Effector memory CD8-positive, alpha-beta T cell (primary cell): ENCODE measurements at places on chromosomes 12 and 14.

DNA sequence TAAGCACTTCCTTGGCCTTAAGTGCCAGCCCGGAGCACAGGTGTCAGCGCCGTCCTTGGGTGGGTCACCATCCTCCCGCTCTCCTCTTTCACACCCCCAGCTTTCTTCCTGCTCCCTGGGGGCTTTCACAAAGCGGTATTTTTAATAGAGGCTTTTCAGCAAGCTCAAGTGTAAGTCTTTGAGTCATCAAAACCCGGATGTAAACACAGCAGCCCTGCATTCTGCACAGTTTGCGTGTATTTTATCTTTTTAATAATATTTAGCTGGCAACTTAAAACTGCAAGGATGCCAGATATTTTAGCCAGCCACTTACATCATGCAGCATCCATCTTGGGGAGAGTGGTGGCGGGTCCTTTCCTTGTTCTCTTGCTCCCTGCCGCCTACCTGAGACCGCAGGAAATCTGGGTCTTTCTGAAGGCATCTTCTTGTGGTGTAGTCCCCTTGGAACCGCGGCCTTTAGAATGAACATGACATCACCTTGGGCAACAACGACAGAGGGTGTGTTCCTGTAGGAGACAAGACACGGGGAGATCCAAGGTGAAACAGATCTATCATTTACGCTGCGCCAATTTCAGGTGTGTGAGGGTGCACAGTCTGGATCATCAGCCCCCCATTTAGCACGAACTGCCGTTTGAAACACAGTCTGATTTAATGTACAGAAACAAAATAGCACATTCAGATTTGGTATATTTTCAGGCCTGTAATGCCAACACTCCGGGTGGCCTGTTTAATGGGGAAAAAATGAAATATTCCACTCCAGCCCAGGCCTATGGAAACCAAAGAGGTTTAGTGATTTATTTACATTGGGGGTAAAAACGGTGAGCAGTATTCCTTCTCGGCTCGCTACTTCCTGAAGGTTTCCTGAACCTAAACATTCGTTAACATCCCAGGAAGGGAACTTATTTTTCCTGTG lies 12.5 kb upstream of the IRF2BPL start:
- DNase-seq: no peak

- no peak for DNase-seq
Measured at GRCh38 chr14:99549684-99550083, 54.3 kb downstream of the CCDC85C start.

DNA sequence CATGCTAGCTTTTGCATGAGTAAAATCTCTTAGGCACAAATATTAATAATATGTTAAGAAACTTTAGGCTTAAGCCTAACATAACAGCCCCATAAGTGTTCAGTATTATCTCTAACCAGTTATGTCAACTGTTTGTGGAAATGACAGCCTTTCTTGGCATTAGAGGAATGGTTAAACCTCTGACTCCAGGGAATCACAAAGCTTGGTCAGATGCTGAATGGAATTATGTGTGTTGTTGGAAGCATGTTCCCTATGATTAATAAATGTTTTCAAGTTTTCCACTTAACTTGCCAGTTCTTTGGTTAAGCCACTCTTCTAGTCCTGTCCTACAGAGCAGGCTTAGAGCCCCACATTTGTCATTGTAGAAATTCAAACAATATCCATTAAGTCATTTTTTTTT lies 17.0 kb downstream of the PSEN1 start:
- no peak for DNase-seq

- no peak for DNase-seq
Measured at GRCh38 chr12:650983-651382, 12.3 kb downstream of the NINJ2 start.

- DNase-seq: peak; percentile 57
Measured at GRCh38 chr14:106694638-106695393, 1168.4 kb downstream of the TMEM121 start.

- DNase-seq: peak; percentile 53
Measured at GRCh38 chr12:49358483-49359141, 8.7 kb upstream of the SPATS2 start.

DNA sequence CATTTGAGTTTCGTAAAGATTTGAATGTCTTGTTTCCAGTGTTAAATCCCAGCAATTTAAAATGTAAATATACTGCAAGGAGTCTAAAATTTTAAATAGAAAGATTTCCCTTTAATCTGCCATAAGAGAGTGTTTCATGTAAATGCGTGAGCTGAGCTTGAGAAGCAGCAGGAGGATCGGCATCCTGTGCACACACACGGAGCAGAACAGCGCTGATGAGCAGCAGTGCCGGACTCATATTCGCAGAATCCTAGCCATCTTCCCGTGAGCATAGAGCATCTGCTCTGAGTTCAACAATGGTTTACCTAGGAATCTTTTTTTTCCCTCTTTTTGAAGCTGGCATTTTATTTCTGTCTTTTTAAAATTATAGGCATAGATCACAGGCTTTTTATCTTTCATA lies 29.8 kb upstream of the AMN start:
- no peak for DNase-seq

DNA sequence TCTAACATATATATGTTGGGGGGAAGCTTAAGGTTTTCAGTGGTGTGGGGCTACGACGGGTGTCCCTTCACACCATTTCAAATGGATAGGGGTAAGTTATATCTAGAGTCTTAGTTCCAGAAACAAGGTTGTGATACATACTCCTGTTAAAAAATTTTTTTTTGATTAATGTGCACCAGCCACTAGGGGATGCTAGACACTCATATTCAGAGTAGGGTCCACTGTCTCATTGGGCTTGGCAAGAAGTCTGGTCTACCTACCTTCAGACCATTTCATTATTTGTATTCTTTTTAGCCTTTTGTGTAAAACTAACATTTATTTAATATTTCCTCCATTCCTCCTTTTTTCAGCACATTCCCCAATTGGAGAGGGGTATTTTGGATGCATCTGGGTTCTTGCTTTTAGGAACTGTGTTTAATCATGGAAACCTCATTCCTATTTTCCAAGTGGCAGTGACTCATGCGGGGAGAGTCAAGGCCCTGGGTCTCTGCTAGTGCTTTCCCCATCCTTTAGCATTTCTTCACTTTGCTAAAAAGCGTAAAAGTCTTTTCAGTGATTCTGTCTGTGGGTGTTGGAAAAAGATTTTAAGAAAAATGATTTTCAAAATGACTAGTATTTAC lies 33.4 kb downstream of the ANO4 start:
- DNase-seq: no peak

DNA sequence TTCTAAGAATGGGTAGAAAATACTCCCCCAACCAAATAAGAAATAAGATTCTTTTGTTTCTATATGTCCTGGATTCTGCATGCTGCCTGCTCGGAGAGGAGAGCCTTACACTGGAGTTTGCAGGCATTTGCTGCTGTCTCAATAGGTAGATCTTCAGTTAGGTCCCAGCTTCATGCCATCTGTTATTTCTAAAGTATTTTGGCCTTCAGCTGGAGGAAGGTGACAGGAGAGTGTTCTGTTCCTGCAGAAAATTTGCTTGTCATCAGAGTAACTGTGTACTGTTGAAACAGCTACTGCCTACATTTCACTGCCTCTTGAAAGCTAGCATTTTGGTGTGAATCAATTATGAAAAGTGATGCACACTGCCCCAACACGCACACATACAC lies 966.9 kb downstream of the NRXN3 start:
- DNase-seq: no peak

GRCh38 chr14:95445161-95445560 lies 71.3 kb downstream of the SYNE3 start:
- no peak for DNase-seq

DNA sequence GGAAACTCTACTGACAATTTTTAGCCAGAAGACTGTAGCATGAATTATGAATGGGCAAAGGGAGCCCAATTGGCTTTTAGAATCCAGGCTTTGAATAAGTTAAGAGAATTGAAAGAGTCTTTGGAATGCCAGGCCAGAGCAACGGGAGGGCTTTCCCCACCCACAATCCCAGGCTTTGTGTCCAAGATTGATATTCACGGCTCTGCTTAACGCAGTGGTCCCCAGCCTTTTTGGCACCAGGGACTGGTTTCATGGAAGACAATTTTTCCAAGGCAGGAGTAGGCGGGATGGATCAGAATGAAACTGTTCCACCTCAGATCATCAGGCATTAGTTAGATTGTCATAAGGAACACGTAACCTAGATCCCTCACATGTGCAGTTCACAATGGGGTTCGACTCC lies 79.6 kb downstream of the EPS8 start:
- DNase-seq: no peak

GRCh38 chr14:25607192-25607591 lies 557.2 kb upstream of the STXBP6 start:
- DNase-seq: no peak

DNA sequence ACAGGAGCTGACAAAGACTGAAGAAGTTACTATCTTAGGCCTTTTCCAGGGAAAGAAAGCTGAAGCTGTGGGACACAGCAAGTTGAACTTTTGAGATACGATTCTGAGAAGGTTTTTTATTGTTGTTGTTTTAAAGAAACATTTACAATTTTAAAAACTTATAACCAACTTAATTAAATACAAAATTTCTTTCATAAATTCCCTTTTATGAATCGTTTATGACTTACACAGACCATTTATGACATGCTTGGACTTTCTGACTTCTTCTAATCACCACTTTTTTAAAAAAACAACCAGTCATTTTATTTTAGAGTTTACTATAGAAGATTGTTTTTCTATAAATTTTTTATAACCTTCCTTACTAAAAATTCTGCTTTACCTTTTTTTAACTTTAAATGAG lies 68.7 kb downstream of the DHRS2 start:
- DNase-seq: no peak

DNA sequence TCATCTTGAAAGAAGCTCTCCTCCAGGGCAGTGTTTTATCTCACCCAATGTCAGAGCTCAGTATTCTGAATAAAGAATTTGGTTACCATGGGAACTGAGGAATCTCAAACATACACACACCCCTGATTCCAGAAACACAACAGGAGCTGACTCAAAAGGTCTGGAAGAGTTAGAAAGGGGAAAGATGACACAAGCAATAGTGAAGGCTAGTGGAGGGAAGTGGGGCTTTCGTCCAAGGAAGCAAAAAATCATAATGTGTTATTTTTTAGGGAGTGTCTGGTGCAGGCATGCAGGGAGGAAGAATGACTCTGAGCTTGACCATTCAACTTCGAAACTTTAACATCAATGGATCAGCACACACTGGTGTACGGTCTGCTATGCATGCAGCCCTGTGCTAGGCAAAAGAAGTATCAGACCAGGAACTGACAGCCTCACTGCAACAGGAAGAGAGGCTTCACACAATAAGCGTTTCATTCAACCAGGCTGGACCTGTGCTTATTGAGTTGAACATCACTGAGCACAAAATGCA lies 20.3 kb downstream of the HEBP1 start:
- no peak for DNase-seq

DNA sequence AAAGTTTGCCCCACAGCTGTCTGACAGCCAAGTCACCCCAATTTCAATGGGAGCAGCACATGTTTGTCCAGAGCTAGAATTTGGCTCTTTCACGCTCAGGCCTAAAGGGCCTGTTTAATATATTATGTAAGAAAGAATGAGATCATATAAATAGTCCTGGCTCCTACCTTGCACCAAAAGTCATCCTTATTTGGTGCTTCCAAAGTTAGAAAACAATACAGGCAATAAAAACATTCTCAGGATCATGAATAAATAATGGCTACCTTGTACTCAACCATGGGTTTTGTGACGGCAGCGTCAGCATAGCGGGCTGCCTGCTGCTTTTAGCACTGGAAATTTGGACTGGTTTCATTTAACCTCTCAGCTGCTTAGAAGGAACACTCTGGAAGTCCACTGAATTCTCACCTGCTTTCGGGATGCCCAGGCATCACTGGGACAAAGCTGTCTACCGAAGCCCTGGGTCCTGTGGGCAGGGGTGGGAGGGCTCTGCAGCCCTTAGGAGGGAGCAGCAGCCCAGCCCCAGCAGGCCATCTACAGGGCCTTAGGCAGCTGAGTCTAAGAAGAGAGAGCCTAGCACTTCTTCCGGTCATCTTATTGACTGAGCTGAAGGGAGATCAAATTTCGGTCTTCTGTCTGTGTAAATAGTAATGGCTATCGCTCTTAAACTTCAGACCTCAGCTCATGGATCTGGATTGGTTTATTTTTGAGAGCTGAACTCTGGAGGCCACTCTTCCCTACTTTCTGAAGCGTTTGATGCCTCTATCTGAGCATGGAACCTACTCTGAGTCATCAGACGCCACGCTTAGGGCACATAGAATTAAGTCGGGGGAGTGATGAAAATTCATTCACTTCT lies 106.5 kb downstream of the SAMD4A start:
- no peak for DNase-seq

- DNase-seq: no peak
Measured at GRCh38 chr12:104496336-104496735, 39.6 kb downstream of the CHST11 start.

DNA sequence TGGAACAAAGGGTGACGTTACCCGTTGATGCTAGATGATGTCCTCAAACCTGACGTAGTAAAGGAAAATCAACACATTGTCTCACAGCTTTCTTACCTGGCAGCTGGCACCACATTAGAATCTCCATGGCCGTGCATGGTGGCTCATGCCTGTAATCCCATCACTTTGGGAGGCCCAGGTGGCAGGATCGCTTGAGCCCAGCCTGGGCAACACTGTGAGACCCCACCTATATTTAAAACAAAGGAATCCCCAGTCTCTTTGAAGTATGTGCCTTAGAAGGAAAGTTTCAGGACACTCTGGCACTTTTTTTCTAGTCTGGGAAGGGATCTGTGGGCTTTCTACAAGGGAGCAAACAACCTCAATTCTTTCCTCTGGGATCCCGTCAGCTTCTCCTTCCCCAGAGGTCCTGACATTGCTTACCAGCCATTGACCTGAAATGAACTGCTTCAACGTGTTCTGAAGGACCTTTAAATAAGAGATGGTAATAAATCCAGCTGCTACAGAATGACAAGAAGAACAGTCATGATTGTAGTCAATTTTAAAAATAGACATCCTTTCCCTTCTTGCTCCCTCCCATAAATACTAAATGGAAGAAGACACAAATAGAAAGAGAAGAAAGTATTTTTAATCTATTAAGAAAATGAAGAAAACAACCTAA lies 33.7 kb upstream of the TTC7B start:
- DNase-seq: no peak

- DNase-seq: no peak
Measured at GRCh38 chr14:30223385-30223785, 295.7 kb upstream of the PRKD1 start.

DNA sequence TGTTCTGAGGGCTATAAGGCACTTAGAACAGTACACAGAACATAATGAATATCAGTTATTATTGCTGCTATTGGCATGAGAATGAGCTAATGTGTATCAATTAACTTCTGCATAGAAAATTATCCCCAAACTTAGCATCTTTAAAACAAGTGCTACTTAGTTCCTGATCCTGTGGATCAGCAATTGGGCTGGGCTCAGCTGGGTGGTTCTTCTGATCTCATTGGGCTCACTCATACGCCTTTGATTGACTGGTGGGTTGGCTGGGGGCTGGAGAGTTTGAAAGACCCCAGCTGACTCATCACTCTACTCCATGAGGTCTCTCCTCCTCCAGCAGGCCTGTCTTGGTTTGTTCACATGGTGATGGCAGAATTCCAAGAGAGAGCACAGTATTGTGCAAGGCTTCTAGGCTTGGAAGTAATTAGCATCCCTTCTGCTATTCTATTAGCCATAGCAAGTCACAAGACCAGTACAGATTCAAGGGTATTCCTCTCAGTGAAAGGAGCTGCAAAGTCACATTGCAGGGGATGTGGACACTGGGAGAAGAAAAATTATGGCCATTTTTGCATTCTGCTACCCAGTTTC lies 27.2 kb upstream of the HSPB8 start:
- DNase-seq: no peak
